ENCODE measurements at places on chromosomes 5 and 9.

- no peak for DNase-seq
Observed at GRCh38 chr5:36755920-36756488, 120.6 kb upstream of the NIPBL start.

GRCh38 chr5:170263906-170264305 lies 31.1 kb downstream of the C5orf58 start:
- DNase-seq = no peak

- DNase-seq = peak; percentile 14
Observed at GRCh38 chr5:100731768-100732167, 171.3 kb downstream of the ST8SIA4 start.

DNA sequence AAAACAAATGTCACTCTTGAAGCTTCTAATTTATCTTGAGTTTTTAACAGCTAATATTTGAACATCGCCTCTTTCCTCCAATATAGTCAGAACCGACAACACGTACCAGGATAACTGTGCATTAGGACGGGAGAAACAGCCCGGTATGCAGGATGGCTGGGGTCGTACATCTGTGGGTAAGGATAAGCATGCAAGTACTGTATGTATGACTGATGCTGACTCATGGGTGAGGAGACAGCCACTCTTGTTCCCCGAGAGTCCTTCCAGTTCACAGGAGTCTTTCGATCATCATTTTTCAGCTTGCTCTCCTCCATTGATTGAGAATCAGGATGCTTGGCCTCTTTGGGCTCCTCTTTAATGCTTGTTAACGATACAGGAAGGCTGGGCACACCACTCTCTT lies 102.3 kb downstream of the ZNF608 start:
- DNase-seq = no peak

GRCh38 chr5:65142511-65143011 lies 339.2 kb downstream of the ADAMTS6 start:
- DNase-seq = peak; percentile 45

DNA sequence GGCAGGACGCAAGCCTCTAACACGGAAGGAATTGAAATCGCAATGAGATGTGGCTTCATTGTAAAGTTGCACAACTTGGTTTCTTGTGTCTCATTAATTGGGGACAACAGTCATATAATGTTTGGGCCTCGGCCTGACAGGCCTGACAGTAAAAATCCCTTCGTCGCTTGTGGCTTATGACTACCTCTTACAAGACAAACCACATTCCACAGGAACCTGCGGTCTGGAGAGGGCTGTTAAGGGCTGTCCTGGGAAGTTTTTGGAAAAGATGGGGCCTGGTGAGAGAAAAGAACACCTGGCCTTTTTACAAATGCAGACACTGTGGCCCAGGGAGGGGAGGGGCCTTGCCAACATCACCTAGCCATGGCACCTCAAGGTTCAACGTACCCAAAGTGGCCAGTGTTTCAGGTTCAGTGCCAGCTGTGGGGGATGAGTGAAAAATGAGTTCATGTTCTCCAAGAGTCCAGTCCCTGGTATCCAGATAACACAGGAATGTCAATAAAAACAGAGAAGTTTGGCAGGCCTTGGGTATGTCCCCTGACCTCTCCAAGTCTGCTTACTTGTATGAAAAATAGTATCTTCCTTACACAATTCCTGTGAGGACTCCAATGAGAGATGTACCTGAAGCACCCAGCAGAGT lies 22.2 kb downstream of the SHB start:
- DNase-seq = peak; percentile 64

GRCh38 chr9:88782931-88783710 lies 208.1 kb upstream of the S1PR3 start:
- no peak for DNase-seq

DNA sequence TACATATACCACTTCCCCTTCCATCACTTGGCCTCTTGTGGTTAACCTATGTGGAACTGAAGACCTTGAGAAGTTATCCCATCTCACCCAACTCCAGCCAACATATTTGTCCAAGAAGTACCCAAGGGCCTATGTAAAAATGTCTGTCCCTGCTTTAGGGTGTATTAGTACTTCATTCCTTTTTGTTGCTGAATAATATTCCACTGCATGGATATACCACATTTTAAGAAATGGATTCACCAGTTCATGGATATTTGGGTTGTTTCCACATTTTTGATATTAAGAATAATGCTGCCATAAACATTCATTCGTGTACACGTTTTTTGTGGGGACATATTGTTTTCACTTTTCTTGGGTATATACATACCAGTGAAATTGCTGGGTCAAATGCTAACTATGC lies 28.6 kb downstream of the IDNK start:
- no peak for DNase-seq

- DNase-seq = no peak
Observed at GRCh38 chr9:132789719-132790118, 88.4 kb downstream of the AK8 start.

GRCh38 chr5:109927639-109928038 lies 237.9 kb downstream of the MAN2A1 start:
- no peak for DNase-seq

DNA sequence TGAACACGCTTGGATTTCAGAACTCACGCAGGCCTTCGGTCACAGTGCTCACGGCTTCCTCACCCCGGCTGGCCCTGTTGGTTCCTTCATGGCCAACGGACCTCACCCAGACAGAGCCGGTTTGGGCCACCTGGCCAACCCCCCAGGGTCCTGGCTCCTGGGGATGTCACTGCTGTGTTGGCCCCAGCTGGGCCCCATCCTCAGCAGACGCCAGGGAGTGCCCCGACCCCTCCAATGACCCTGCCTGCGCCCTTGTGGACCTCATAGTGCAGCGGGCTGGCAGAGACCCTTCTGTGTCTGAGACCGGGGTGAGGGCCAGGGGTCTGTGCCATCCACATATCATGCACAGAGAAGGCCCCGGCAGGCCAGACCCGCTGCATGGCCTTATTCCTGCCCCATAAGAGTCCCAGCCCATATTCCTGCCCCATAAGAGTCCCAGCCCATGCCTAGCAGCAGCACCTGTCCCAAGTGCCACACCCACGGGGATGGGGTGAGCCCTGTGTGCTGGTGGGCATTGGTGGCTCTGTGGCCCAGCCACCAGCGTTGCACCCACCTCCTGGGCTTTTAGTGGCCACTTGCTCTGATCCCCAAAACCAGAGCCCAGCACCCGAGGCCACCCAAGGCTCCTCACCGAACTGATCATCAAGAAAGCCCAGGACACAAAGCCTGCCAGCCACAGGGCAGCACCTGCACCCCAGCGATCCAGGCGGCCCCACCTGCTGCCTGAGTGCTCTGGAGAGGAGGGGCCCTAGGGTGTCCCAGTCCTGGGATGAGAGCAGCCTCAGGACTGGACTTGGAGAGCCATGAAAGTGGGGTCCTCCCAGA lies 1.3 kb upstream of the LPCAT1 start:
- DNase-seq = no peak

GRCh38 chr5:154063372-154063771 lies 24.6 kb downstream of the MFAP3 start:
- no peak for DNase-seq

DNA sequence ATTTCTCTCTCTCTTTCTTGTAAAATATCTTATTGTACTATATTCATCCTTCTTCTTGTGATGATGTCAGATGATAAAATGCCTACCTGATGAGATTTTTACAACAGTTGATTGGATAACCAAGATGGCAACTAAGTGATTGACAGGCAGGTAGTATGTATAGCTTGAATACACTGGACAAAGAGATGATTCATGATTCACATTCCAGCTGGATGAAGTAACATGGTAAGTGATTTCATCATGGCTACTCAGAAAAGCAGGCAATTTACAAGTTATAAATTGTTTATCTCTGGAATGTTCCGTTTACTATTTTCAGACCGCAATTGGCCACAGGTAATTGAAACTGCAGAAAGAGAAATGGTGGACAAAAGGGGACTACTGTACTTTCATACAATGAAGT lies 1471.7 kb upstream of the C9orf72 start:
- DNase-seq = peak; percentile 1

DNA sequence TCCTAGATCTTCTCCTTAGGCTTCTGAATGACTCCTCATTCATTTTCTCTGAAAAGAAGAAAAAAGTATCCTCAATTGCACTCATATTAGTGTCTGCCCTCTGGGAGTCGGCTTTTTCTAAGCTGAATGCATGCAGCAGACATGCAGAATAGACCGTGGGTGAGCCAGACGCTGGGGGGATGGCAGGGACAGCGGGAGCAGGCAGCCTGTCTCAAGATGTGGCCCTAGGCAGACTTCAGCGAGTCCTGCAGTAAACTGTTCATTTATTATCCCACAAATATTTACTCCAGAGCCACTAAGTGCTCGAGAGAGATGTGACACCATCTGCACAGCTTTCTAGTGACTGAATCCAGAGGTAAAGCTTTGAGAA lies 164.9 kb upstream of the RAI14 start:
- no peak for DNase-seq

GRCh38 chr9:89622933-89623861 lies 18.4 kb downstream of the GADD45G start:
- no peak for DNase-seq

GRCh38 chr9:107127608-107128007 lies 155.5 kb upstream of the RAD23B start:
- no peak for DNase-seq

DNA sequence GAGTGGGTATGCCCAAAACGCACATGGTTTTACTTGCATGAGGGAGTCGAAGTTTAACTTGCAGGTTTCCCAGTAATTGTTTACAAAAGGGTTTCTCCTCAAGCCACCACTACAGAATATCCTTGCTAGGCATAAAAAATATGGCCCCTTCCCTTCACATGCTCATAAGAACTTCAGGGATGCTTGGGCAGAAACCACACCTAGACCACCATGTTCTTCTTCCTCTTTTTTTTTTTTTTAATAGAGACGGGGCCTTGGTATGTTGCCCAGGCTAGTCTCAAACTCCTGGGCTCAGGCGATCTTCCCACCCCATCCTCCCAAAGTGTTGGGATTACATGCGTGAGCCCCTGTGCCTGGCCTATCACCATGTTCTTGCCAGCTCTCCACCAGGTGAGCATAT lies 18.6 kb upstream of the PLIN2 start:
- DNase-seq = no peak

GRCh38 chr9:90508940-90509339 lies 133.7 kb downstream of the DIRAS2 start:
- DNase-seq = no peak

DNA sequence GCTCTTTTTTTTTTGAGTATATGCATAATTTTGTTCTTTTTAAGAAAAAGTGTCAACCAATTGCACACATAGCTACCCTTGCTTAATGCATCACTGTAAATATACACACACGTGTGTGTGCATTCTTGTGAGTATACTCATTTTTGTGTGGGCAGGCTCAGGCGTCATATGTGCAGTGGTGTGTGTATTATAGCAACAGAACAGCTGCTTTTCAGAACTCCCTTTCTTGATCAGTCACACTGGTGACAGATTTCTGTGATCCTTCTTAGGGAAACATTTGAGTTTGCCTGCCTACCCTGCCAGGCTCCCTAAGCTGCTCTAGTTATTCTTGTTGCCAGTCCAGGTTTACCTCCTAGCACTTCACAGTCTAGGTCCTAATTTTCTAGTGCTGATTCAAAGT lies 287.0 kb upstream of the SEMA6A start:
- DNase-seq = peak; percentile 54

GRCh38 chr9:84922051-84922450 lies 252.5 kb downstream of the NTRK2 start:
- DNase-seq = no peak

DNA sequence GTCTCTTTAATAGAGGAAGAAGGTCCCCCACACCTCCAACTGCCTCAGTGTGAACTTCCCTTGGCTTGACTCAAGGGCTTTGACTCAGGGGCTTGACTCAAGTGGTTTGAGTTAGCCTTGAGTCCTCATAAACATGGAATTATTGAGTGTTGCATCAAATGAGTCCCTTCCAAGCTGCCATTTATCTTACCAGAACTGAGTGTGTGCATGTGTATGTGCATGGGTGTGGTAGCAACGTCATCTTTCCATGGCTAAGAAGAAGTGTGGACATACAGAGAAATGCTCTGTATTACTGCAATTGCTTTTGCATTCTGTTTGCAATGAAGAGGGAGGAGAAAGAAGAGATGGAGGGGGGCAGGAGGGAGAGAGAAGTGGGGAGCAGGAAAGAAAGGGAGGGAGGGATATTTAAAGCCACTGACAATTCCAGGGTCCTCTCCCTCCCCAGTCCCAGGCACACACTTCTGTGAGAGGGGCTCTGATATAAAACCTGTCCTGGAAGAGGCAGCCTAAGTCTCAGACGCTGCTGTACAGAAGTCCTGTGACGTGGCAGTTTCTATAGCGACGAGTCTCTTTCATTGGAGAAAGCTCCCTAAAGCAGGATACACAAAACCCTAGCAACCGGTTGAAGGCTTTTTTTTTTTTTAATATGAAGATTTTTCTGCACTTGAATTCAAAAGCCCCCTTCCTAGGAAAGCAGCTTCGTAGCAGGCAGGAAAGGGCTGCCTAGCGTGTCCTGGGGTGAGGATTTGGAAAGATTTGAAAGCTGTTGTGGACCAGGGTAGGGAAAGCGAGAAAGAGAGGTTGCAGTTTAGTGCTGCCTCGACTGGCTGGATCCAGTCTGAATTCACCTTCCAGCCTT lies 93.3 kb upstream of the MAP1B start:
- DNase-seq = no peak

GRCh38 chr5:50320131-50320749 lies 120.8 kb downstream of the EMB start:
- DNase-seq = peak; percentile 3

DNA sequence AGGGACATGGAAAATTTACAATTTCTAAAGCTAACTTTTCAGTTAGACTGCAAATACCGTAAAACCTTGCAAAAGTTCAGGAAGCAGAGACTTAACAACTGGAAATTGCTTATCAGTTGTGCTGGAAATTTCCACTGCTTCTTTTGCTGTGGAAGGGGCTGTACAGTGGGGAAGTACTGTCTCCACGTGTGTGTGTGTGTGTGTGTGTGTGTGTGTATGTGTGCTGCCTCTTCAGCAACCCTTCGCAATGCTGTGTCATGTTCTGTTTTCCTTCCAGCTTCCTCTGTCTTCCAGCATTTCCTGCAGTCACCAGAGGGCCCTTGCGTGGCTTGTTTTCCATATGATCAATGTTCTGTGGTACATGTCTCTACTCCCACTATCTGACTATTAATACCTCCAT lies 87.5 kb upstream of the RANBP3L start:
- DNase-seq = no peak

GRCh38 chr9:35755071-35755470 lies 995 bp upstream of the MSMP start:
- no peak for DNase-seq

GRCh38 chr5:123517476-123517875 lies 5.5 kb downstream of the CSNK1G3 start:
- no peak for DNase-seq

DNA sequence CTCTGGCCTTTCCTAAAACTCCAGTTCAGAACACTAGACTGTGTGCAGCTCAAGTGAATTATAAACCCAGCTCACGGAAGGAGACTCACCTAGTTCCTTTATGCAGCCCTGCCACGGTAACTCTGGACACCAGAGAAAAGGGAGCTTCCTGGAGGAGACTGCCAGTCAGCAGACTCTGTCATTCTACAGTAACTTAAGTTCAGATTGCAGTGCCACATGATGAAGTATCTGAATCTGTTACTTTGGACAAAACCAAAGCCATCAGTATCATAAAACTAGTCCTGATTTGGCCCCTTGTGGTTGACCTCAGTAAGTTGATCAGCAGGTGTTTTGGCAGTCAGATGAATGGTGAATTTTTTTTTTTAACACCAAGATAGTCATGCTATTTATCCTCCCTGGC lies 2.7 kb downstream of the MTRR start:
- no peak for DNase-seq

All from kidney glomerular epithelial cell (primary cell).